ENCODE measurements at places on chromosomes 12 and 14. TPM values are rescaled to one million over a fixed set of nuclear protein-coding genes. Genes with fewer than 3 reads are reported as not detected.

DNA sequence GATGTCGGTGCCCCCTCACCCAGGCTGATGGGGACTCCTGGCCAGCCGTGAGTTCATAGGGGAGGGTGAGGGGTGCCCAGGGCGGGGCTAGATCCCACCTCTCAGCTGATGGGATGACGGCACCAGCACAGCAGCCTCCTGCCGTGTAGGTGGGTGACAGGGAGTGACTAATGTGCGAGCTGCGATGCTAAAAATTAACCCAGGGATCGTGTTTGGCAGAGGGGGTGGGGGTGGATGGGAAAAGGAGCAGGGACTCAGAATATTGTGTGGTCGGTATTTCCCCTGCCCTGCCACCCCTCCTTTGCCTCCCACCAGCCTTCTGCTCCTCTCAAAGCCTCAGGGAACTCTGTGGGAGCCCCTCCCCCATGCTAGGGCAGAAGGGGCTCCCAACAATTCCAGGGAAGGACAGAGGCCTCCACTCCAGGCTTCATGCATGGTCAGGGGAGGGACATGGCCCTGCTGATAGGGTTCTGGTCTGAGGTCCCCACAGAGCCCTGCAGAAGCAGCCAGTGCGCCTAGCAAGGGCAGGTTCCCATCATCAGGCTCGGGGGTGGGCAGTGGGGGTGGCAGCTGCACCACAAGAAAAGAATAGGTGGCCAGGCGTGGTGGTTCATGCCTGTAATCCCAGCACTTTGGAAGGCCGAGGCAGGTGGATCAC lies 12.5 kb downstream of the TAMALIN start:
- H3K4me1 ChIP-seq: peaks cover 17% of the 10 kb centered on the region
- H3K36me3 ChIP-seq: peaks cover 12% of the 10 kb centered on the region
- no peaks in the 10 kb centered on the region for H3K27me3 ChIP-seq
- DNase-seq: no peak
- no peak overlapping the region for H3K4me3 ChIP-seq
- H3K27ac ChIP-seq: no peak overlapping the region

DNA sequence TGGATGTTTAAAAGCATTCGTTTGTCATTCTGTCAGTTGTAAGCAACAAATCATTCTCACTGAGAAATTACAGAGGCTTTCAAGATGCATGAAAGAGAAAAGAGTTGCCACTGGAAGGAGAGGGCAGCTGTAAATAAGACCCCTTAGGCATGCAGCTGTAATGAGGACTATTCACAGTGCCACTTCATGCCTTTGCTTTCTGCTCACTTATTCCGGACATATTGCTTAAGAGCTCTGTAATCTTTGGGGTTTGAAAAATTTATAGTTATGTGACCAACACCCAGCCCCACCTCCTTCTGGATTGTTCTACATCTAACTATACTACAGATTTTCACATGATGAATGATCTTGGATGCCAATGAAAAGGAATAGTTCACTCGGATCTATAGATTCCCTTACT lies 194.8 kb upstream of the DCN start:
- H3K4me1 ChIP-seq: peaks cover 14% of the 10 kb centered on the region
- no peaks in the 10 kb centered on the region for H3K27me3 ChIP-seq
- H3K4me3 ChIP-seq: no peak overlapping the region
- H3K27ac ChIP-seq: no peak overlapping the region
- DNase-seq: no peak

CD4 gene
- total RNA-seq: 25.9 TPM

- no peak overlapping the region for H3K27ac ChIP-seq
- H3K27me3 ChIP-seq: no peaks in the 10 kb centered on the region
- H3K36me3 ChIP-seq: no peaks in the 10 kb centered on the region
- peaks cover 31% of the 10 kb centered on the region for H3K4me1 ChIP-seq
- no peak overlapping the region for H3K4me3 ChIP-seq
Observed at GRCh38 chr14:102667703-102668102, 75.3 kb downstream of the RCOR1 start.

DNA sequence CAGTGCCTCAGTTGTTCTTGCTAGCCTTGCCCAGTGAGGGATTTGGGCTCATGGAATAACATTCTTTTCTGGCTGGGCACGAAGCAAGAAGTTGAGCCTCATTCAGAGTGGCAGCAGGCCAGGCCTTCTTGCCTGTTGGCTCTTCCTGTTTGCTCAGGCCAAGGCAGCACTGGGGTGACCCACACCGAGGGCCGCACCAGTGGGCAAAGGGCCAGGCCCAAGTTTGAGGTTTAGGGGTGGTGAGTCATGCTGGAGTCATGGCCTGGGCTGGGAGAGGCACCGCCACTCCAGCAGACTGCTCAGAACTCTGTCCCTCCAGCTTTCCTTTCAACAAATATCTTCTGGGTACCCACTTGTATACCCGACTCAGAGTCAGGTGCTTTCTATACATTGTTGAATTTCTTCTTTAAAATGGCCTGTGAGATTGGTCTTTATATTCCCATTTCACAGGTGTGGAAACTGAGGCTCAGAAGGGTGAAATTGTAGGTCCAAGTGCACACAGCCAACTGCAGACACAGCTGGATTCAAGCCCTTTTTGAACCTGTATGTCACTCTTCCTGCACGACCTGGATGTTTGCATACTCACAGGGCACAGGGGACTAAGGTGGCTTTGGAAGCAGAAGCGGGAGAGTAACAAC lies 279.4 kb downstream of the FOXN3 start:
- peaks cover 12% of the 10 kb centered on the region for H3K4me1 ChIP-seq
- no peaks in the 10 kb centered on the region for H3K27me3 ChIP-seq
- no peak overlapping the region for H3K4me3 ChIP-seq
- H3K27ac ChIP-seq: no peak overlapping the region

ADAM21 gene
- not detected for total RNA-seq

- DNase-seq: peak; percentile 58
- no peak overlapping the region for H3K4me3 ChIP-seq
- H3K4me1 ChIP-seq: peaks cover 21% of the 10 kb centered on the region
- H3K27ac ChIP-seq: no peak overlapping the region
- H3K36me3 ChIP-seq: no peaks in the 10 kb centered on the region
Observed at GRCh38 chr14:55938249-55938791, 179.9 kb upstream of the PELI2 start.

DNA sequence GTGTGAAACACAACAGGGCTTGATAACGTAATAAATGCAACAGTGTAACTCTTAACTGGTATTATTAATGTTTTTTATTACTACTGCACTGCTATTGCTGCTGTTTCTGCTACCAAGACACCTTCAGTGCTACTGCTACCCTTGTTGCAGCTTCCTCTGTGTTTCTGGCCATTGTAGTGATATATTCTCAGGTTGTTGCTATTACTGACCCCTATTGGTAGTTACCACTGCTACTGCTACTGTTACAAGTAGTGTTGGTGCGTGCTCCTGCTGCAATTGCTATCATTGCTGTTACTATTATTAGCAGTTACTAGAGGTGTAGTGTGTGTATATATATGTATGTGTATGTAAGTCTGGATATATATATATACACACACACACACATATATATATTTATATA lies 87.2 kb upstream of the PTPRB start:
- peaks cover 8% of the 10 kb centered on the region for H3K4me1 ChIP-seq
- DNase-seq: no peak
- H3K36me3 ChIP-seq: no peaks in the 10 kb centered on the region
- no peak overlapping the region for H3K27ac ChIP-seq

DNA sequence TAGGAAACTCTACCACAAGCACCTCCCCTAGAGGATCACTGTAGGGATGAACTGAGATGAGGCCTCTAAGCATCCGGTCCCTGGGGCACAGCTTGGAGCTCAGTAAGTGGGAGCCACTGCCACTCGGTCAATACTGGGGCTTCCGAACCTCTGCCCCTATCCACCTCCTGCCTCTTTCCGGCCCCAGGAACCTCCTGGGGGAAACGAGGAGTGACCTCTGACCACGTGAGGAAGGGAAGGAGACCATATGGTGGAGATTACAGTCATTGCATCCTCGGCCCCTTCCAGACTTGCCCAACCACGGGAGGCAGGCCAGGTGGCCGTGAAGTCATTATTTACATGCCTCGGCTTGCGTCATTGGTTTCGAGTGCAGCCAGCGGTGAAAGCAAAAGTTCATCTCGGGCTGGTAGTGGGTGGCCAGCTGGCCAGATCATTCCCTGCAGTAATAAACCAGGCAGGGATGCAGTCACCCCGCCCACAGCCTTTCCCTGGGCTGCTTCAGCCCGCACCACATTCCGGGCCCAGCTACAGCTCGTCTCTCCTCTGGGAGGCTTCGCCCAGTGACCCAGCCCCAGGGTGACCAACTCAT lies 65.4 kb downstream of the C14orf132 start:
- no peaks in the 10 kb centered on the region for H3K36me3 ChIP-seq
- H3K27me3 ChIP-seq: no peaks in the 10 kb centered on the region
- H3K4me3 ChIP-seq: no peak overlapping the region
- H3K27ac ChIP-seq: peak overlapping the region; percentile 92
- H3K4me1 ChIP-seq: peaks cover 34% of the 10 kb centered on the region

TDRD9 gene
- total RNA-seq: 8.8 TPM

All from stomach (tissue), 19 donors.